ENCODE measurements at places on chromosomes 3 and 15.

DNA sequence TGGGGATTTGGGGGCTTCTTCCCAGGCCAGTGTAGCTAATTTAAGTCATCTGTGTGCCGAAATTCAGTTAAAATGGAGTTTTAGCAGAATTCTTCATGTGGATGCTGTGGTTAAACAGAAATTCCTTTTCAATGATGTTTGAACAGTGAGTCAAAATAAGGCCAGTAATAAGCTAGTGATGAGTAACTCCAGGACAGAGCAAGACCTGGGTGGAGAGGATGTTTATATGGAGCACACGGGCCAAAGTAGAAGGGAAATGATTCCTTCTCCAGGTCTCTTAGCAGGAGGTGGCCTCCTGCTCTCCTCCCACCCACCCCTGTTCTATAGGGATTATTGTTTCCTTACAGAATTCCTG lies 31.9 kb upstream of the UACA start:
- no peak for DNase-seq

GRCh38 chr3:190384309-190384756 lies 3.6 kb upstream of the CLDN16 start:
- peak; percentile 39 for DNase-seq

- DNase-seq = no peak
Observed at GRCh38 chr3:31936420-31937060, 44.5 kb downstream of the OSBPL10 start.

GRCh38 chr15:67701669-67702068 lies 123.6 kb upstream of the SKOR1 start:
- no peak for DNase-seq
